ENCODE measurements at places on chromosomes 12 and 14.

- no peak for DNase-seq
These were observed 189.6 kb upstream of the TMEM132C start for GRCh38 chr12:128077211-128077916.

GRCh38 chr12:113826805-113827538 is 139.2 kb downstream of the RBM19 start:
- no peak for DNase-seq

DNA sequence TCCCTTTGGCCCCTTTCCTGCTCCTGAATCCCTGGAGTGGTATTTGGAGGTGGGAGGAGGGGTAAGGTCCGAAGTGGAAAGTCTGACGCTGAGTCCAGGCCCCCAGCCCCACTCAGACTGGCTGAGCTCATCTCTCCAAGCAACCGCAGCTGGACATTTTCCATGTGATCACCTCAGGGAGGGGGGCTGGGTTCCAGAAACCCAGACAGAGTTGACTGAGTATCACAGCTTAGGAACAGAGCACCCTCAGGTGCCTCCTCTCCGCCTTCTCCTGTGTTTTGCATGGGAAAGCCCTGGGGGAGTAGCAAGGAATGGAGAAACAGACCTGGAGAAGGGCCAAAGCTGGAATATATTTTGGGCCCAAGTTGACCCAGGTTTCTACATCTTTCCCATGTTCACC is 8.0 kb upstream of the ITGA5 start:
- no peak for DNase-seq

DNA sequence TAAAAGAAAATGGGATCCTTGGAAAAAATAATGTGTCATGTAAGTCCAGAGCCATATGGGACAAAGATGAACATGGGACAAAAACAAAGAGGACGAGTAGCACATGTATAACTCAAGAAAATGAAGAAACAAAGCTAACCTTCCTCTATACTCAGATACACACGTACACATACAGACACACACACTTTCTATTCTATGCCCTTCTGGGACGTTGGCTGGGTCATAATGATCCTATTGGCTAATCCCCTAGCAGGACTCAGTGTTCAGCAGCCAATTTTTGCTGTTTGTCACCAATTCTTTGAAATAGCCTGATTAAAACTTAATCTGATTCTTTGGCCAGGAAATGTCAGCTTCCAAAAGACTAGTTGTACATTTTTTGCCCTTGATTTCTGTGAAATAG is 189.4 kb upstream of the FOXG1 start:
- no peak for DNase-seq
